Activated CD8-positive, alpha-beta memory T cell treated with anti-CD3 and anti-CD28 coated beads for 4 hours (primary cell): ENCODE measurements at places on chromosomes 5 and 9.

- DNase-seq = no peak
Measured at GRCh38 chr9:4833781-4834560, 41.2 kb downstream of the RCL1 start.

DNA sequence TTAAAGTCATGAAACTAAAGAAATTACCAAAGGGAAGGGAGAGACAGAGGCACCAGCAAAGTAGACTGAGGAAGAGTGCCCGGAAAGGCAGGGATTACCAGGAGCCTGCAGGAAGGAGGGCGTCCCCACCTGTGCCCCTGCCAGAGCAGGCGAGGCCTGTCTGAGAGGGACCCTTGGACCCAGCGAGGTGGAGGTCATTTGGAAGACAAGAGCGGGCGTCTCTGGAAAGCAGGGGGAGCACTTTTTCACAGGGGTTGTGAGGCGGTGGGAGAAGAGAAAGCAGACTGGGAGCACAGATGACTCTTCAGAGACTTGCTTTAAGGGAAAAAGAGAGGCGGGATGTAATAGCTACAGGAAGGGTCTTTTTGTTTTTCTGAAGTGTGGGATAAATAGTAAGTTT lies 27.5 kb upstream of the SLC2A8 start:
- DNase-seq = no peak

- DNase-seq = no peak
Measured at GRCh38 chr9:121651008-121651294, 483 bp upstream of the DAB2IP start.

DNA sequence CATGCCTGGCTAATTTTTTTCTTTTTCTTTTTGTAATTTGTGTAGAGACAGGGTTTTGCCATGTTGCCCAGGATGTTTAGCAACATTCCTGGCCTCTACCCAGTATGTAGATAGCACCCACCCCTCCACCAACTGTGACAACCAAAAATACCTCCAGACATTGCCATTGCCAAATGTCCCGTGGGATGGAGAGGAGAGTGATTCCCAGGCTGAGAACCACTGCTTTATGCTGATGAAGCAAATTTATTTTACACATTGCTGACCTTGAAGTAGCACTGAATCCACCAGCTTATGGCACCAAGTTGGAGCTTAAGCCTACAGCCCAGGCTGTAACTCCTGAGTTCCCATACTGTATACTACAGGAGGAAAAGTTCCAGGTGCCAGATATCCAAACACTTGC lies 58.5 kb downstream of the GGTA1 start:
- DNase-seq = no peak

DNA sequence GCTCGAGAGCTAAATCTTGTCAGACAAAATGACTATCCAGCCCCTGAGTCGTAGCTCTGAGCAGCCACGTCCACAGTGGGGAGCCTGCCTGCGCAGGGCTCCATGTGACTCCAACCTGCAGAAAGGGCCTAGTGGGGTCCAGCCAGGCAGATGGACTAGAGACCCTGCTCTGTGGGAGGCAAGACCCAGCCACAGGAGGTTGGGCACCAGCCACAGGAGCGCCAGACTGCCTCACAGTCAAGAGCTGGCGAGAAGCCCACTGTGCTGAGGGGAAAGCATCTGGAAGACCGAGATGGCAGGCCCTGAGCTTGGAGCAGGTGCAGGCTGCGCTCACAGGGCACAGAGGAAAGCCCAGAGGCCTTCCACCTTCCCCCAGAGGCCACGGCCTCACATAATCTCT lies 61.4 kb downstream of the C5orf15 start:
- DNase-seq = no peak

GRCh38 chr9:512555-513272 lies 298.0 kb downstream of the DOCK8 start:
- no peak for DNase-seq

DNA sequence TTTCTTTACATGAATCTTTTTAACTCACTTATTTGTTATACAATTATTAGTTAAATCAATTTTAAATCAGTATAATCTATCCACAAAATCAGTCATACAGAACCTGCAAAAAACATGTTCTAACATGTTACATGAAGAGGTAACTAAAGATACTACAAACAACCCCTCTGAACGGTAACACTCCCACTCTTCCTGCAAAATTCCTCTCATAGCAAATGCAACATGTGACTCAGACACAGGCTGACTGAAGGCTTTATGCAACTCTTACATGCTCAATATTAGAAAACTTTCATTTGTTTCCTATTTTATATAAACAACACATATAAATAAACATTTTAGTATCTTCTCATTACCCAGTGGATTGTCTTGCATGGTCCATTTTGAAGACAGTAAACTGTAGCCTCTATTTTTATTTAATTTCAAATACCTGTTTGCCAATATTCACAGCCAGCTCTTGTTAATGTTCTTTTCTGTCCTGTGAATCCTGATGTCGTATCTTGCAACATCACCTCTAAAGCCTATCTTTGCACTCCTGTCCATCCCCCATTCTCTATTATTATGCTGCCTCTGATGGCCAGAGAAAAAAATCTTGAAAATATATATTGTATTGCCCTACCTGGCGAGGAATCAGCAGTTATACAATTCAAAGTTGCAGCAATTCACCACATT lies 100.5 kb upstream of the CCDC152 start:
- DNase-seq = no peak

DNA sequence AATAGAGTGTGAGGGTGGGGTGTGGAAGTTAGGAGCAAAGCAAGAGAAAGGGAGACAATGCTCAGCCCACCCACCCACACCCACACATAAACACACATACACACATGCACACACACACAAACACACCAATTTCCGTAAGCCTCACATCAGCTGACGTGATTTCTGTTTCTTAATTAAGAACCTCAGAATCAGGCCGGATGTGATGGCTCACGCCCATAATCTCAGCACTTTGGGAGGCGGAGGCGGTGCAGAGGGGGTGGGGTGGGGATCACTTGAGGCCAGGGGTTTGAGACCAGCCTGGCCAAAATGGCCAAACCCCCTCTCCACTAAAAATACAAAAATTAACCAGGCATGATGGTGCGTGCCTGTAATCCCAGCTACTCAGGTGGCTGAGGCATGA lies 26.4 kb upstream of the PIK3R1 start:
- no peak for DNase-seq

- DNase-seq = peak; percentile 27
Measured at GRCh38 chr5:180470966-180471582, 23.1 kb upstream of the CNOT6 start.

GRCh38 chr5:459562-460272 lies 16.7 kb downstream of the EXOC3 start:
- no peak for DNase-seq

GRCh38 chr9:124108216-124108615 lies 96.6 kb downstream of the LHX2 start:
- no peak for DNase-seq

DNA sequence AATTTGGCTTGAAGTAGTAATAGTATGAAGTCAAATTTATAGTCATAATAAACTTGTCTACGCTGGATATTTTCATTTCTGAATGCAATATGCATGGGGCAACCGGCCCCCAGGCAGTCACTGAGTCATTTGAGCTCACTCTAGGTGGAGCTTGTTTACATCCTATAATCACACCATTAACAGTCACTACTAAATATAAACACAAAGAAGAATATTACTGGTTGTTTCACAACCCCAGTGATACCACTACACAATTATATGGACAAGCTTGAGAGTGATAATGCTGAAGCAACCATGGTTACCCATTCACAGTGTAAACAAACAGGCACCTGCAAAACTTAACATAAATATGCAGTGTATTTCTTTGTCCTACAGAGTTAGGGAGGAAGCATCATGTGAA lies 68.7 kb downstream of the MARCHF3 start:
- no peak for DNase-seq

DNA sequence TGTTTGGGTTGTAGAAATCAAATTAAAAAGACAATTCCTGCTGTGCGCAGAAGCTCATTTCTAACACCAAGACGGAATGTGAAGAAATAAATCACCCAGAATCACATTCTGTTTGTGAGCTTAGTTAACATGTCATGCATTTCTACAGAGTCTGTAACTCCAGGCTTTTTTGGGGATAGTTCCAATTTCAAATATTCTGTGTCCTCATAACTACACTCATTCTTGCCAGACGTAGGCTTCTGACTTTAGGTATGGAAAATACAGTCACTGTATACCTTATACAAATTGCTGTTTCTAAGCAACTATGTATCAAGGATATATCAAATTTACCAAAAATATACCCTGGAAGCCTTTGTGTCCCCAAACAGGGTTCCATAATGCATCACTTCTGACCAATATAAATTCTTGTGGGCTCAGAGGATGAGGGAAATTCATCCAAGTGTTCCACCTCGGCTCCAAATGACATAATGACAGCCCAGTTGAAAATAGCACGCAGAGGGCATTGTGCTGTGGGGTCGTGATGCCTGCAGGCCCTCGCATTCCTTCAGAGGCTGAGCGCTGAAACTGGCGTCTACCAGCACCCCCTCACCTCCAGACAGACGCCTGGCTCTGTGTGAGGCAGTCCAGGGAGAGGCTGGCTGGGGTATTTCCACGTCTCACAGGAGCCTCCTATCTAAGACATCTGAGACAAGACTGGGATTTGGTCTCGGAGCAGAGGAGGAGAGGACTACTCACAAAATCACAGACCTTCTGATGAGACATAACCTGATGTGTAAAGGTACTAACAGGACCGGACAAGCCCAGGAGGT lies 79.8 kb downstream of the KLF4 start:
- no peak for DNase-seq

DNA sequence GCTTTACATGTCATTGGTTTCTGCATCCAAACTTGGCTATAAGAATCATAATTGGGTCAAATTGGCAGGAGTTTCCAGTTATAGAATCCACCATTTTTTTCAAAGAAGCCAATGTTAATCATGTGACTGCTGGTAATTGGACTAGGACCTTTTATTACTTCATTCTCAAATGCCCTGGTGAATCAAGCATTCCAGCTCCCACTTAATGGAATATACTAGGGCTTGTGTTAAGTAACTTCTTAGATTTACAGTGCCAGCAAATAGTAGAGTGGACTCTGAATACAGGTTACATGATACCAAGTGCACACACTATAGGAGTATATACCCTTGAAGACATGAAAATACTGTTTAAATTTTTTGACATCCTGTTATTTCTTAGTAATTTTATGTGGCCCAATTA lies 96.7 kb downstream of the NUDT12 start:
- no peak for DNase-seq

DNA sequence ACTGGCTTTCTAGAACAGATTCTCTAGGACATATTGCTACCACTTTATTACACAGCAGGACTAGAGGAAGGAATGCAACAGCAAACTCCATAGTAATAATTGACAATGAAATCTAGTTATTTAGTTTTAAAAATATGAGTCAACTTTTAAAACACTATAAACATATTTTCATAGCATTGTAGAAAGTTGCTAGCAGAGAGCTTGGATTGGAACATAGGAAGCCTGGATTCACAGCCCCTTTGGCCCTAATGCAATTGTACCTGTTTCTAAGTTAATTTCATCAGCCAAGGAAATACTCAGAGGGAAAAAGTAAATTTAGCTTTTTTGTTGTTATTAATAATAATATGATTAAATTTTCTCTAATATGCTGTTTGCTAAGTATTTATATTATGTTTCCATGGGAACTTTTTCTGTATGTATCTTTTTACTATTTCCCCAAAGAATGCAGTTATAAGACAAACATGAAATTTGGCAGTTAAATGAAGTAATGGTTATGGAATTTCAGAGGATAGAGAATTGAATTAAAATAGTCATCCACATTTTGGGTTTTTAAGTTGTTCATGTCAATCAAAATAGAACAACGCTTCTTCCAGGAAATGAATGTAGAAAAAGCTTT lies 45.6 kb downstream of the VCAN start:
- DNase-seq = no peak

- DNase-seq = no peak
Measured at GRCh38 chr9:136307215-136307750, 3.4 kb upstream of the CCDC187 start.
